ENCODE measurements at places on chromosomes 5 and 9.

DNA sequence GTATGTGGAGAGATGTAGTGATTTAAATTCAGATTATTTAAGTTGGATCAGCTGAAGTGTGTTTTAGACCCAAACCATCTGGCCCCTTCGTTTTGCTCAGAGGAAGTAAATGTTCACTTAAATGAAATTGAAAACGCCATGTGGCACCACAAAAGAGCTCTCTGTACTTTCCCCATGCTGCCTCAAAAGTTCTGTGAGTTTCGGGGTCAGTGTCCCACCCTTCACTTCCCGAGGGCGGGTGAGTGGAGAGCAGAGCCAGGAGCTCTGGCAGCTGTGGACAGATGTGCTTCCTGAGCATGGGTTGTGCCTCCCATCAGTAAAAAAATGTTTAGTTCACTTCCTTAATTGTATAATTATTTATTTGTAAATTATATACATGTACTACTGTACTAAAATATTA lies 48.4 kb downstream of the PSD2 start:
- DNase-seq, result no peak

- DNase-seq, result peak; percentile 72
Measured at GRCh38 chr5:168578538-168579487, at the start of gene PANK3. PANK3 (minus strand) TSS chr5:168579368; CDS start chr5:168579283, 85 bp downstream.

GRCh38 chr5:573206-573605 lies 38.9 kb upstream of the CEP72 start:
- DNase-seq, result no peak

DNA sequence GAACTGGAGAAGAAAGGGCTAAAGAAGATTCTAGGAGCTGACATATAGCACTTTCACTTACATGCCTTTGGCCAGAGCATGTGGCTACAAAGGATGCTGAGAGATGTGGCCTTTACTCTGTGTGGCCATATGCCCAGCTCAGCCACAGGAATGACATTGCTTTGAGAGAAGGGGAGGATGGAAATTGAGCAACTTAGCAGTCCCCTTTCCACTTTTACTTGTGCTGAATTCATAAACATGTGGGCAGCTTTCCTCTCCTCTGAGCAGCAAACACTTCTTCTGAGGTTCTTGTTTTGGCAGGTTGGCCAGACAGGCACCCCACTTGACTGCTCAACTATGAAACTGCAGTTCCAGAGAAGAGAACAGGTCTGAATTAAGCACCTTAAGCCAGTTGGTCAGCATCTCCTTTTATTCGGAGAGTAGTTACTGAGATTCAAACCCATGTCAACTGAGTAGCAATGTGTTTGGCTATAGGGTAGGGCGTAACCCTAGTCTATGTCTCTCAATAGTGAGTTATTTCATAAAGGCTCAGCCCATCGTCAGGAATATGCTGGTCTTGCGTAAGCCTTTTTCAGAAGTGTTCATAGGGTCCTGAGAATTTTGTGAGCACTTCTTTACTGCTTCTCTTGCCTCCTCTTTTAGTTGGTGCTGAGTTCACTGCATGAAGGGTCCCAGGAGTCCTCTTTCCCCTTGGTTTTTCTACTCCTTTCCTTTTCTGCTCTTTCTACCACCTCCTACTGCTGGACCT lies 134.5 kb downstream of the PALM2AKAP2 start:
- DNase-seq, result no peak

- DNase-seq, result no peak
Measured at GRCh38 chr9:26335116-26335515, 557.5 kb downstream of the CAAP1 start.

- no peak for DNase-seq
Measured at GRCh38 chr9:83537331-83538171, 650 bp downstream of the FRMD3 start.

DNA sequence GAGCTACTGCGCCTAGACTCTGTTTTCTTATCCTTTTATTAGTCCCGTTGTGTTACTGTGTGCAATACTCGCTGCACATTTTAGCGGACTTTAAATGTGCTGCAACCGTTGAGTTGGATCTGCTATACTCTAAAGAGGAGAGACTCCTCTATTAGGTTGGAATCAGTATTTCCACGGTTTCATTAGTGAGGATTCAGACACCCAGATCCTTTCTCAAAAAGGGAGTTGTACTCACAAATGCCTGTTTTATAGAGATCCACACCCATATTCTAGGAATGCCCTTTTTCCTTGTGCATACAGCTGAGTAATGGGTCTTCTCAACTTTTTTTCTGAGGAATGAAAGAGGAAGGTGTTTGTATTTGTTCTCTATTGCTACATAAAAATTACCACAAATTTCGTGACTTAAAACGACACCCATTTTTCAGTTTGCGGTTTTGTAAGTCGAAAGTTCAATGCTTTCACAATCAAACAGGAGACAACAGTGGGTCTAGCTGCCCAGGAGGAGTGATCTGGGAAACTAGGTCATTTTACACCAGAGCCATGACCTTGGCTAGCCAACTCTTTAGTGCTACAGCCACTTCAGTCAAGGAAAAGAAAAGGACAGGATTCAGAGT lies 52.8 kb upstream of the SLC44A1 start:
- no peak for DNase-seq

DNA sequence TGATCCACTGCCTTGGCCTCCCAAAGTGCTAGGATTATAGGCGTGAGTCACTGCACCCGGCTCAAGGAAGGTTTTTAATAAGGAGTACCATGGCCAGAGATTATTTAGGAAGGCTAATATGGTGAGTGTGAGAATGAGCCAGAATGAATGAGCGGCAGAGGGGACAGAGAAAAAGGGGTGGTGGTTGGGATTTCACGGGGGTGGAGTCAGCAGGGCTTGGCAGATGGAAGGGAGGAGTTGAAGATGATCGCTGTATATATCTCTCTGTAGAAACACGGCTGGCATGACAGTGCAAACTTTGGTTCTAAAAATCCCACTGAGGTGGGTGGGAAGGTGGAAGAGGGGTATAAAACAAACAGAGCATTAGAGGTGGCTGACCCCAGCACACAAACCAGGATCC lies 176.7 kb upstream of the TBC1D2 start:
- no peak for DNase-seq

DNA sequence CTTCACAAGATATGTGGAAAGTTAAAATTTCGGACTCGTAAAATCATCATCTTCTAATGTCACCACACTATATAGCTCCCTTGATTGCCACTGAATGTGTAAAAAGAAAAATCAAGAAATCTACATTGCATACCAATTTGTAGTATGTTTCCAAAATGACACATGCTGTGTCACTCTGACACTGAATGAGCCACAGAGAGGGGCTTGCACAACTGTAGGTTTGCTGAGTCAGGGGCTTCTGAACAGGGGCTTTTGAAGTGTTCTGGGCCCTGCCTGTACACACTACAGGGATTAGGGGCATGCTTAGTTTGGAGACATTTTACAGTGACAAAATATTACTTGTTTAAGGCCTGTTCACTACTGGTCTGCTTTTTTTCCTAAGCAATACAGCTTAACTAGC lies 234.4 kb upstream of the GRAMD2B start:
- no peak for DNase-seq

DNA sequence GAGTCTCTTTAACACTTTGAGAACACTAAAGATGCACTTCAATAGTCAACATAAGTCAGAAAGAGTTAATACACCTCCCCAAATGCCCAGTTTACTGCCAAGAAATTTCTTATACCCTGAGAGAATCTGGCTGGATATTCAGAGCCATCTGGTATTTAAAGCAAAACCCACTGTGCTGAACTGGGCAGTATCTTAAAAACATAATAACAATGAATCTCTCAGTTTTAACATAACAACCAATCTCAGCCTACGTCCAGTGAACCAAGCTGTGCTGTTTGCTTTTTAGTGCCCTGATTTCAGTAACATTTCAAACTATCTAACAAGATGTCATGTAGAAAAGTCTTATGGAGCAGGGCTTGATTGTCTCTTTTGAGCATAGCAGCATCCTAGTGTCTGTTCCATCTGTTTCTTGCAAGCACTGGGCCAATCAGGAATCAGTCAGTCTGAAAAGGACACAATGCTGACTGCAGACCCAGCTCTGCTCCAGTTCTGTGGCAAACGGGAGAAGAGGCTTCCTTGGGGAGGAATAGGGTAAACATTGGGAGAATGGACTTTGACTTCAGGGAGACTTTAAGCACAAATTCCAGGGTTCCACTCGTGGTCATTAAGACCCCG lies 43.6 kb upstream of the FAM81B start:
- no peak for DNase-seq

DNA sequence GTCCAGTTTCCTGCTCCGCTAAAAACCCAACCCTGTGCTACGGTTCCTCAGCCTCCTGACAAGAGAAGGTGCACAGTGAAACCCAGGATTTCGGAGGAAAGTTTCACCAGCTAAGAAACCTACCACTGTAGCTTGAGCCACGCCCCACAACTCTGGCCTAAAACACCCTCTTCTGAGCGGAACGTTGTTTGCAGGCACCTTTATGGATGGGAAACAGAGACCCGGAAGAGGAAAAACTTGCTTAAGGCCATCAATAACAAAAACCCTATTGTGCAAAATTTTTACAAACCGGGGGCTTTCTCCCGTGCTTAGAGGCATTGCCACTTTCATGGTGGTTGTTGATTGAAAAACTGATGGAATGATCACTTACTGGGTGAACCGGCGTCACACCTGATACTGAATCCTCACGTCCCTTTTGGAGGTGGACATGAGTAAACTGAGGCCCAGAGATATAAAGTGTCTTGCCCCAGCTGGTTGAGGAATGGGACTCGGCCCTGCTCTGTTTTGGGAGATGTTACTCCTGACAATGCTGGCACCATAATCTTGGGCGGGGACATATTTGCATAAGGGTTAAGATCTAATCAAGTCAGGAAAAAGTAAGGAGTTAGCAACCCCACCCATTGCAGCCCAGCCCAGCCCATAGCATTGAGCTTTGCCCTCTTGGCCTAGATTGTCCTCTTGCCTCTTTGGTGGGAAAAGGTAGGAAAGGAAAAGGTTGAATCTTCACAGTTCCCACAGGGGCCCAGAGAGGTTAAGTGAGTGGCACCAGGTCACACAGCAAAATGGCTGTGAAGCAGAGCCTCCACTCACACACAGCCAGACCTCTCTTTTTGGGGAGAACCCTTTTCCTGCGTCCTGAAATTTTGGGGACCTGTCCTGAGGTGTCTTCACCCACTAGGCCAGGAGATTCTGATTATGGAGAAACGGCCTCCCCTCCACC lies 23.2 kb upstream of the PTGS1 start:
- DNase-seq, result no peak

DNA sequence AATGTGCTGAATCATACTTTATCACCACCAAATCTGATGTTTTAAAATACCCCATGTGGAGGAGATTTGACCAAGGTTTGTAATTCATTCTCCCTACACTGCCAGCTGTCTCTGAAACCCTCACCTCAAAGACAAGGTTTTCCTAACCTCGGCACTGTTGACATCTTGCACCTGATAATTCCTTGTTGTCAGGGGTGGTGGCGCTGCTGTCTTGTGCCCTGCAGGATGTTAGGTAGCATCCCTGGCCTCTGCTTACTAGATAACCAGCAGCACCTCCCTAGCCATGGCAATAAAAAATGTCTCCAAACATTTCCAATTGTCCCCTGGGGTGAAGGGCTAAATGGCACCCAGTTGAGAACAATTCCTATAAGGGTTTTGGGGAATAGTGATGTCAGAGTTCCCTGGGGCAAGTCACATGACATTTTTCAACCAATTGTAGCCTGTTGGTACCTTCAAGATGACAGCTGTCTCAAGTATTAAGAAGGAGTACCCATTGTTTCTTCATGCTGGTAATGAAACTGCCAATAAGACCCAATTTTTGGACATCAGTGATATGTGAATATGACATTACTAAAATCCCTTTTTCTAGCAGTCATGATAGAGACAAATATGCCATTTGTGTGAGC lies 160.6 kb upstream of the PLCXD3 start:
- no peak for DNase-seq

DNA sequence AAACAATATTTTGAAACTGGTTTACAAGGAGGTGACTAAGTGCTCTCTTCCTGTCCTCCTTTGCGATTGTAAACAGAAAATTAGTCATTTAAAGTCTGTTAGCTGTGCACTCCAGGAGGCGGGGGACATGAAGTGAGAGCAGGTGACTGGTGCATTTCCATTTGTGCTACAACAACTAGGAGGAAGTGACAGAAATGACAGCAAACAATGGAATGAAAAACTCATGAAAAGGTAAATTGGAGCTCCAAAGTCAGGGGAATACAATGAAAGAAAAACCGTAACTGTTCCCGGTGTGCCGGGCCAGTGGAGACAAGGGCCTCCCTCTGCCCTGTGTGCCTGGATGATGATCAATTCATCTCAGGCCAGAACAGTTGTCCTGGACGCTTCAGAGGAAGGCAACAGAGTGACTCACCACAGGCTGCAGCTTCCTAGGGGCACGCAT lies 439.9 kb downstream of the GADD45G start:
- peak; percentile 79 for DNase-seq

- no peak for DNase-seq
Measured at GRCh38 chr5:34580983-34581382, 75.1 kb upstream of the RAI14 start.

GRCh38 chr5:135829681-135830383 lies 4.6 kb upstream of the SLC25A48 start:
- peak; percentile 63 for DNase-seq

- DNase-seq, result no peak
Measured at GRCh38 chr9:131487621-131488031, 15.1 kb upstream of the POMT1 start.

DNA sequence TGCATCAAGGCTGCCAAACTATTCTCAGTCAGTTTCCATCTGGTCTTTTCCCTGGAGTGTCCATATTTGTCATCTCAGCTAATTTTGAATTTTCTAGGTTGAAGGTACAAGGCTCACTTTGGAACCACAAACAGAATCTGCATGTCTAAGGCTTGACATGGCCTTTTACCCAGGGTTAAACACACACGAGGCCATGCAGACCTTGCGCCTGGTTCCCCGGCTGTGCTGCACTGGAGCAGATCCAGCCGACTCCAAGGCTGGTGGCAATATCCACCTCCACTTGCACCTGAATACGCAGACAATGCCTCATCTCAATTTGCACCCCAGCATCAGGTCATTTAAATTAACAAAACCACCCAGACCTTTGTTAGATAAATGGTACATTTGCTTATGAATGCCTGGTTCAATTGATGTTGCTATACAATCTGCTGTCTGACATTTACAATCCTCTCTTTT lies 276.2 kb downstream of the HSPA4 start:
- no peak for DNase-seq

- no peak for DNase-seq
Measured at GRCh38 chr9:129567842-129568559, 52.9 kb downstream of the C9orf50 start.

GRCh38 chr5:169181814-169182213 lies 119.1 kb downstream of the SLIT3 start:
- no peak for DNase-seq
